ENCODE measurements at places on chromosomes 2 and 18. TPM values are rescaled to one million over a fixed set of nuclear protein-coding genes. Genes with fewer than 3 reads are reported as not detected.

DNA sequence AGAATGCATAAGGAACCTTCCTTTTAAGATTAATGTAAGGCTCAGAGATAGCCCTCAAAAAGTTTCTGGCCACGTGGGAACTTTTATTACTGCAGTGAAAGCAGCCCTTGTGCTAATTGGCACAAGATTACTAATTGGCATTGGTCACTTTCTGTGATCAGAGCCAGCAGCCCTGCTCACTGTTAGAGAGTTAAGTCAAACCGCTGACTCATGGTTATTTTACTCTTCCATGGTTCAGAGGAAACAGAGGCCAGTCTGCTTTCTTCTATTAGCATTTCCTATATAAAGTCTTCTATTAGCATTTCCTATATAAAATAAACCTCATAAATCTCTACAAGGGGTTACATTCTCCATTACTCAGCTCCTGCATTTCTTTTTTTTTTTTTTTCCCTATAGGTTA is 1.5 kb upstream of the SLC35G4 start:
- H3K27me3 ChIP-seq: no peaks in the 10 kb centered on the region
- no peaks in the 10 kb centered on the region for H3K36me3 ChIP-seq
- no peak overlapping the region for H3K27ac ChIP-seq
- no peak overlapping the region for H3K4me3 ChIP-seq

Gene PER2
- total RNA-seq: 22.0 TPM

Gene B3GNT7
- 4.0 TPM for total RNA-seq

GRCh38 chr2:23698116-23698693 is 228.7 kb downstream of the ATAD2B start:
- no peaks in the 10 kb centered on the region for H3K27me3 ChIP-seq
- no peaks in the 10 kb centered on the region for H3K4me1 ChIP-seq
- H3K4me3 ChIP-seq: no peak overlapping the region
- peak; percentile 27 for DNase-seq
- no peak overlapping the region for H3K27ac ChIP-seq

Gene PIGN
- 25.0 TPM for total RNA-seq

DNA sequence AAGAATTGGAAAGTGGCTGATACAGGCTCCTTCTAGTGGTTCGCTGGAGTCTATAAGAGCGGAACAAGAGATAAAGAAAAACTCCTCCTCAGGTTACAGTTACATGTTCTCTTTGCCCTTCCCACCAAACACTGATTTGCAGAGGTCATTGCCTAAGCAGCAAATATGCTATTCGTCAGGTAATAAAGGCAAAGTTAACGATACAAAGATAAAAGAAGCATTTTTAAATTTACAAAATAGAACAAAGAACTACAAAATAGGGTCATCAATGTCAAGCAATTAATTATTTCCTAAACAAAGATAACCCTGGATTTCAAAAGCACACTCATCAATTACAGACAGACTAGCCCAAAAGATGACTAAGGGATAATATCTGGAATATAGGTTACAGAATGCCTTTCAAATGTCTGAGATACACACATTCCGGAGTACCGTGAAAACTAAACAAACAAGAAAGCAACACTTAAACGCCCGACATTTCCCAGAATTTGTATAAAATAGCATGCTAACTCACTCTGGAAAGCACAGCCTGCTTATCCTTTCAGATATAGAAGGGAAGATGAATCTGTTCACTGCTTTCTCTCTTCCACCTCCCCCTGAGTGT is 186.4 kb downstream of the MREG start:
- no peaks in the 10 kb centered on the region for H3K27me3 ChIP-seq
- H3K36me3 ChIP-seq: no peaks in the 10 kb centered on the region
- DNase-seq: no peak
- no peak overlapping the region for H3K27ac ChIP-seq

GRCh38 chr18:8562070-8562469 is 47.2 kb upstream of the RAB12 start:
- H3K27ac ChIP-seq: no peak overlapping the region
- no peaks in the 10 kb centered on the region for H3K36me3 ChIP-seq
- DNase-seq: no peak
- no peaks in the 10 kb centered on the region for H3K4me1 ChIP-seq
- no peaks in the 10 kb centered on the region for H3K27me3 ChIP-seq
- no peak overlapping the region for H3K4me3 ChIP-seq

DNA sequence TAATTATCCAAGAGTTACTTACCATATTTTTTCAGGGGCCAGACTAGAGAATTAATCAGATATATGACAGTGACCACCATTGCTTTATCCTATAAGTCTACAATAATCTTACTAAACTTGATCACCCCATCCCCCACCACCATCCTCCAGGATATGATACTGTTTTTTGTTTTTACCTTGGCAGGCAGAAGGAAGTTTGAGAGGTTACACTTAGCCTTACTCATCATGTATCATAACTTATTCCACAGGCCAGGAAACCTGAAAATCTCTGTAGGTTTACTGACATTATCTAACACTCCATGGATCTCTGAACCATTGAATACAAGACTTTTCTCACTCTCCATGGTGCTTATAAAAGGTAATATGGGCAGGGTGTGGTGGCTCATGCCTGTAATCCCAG is 602.7 kb downstream of the KCNJ3 start:
- no peaks in the 10 kb centered on the region for H3K36me3 ChIP-seq
- H3K27me3 ChIP-seq: no peaks in the 10 kb centered on the region
- no peak for DNase-seq
- no peaks in the 10 kb centered on the region for H3K4me1 ChIP-seq
- H3K27ac ChIP-seq: no peak overlapping the region

DNA sequence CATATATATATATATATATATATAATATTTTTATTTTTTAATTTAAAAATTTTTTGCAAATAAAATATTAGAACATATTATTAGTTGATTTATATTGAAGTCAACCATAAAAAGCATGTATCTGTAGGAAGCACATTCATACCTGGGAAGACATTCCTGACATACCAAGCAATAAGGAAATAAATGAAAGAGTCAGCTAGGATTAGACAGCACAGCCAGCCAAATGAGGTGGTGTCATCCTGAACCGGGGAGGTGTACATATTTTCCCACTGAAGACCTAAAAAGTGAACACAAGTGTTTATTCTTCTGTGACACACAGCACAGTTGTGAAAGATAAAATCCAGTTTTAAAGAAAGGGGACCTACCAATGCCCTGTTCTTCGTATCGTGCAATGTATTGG is 149.2 kb downstream of the ABCA12 start:
- H3K27ac ChIP-seq: no peak overlapping the region
- no peak for DNase-seq
- H3K4me1 ChIP-seq: no peaks in the 10 kb centered on the region
- no peak overlapping the region for H3K4me3 ChIP-seq
- no peaks in the 10 kb centered on the region for H3K27me3 ChIP-seq

- no peak overlapping the region for H3K27ac ChIP-seq
- H3K4me3 ChIP-seq: no peak overlapping the region
- no peaks in the 10 kb centered on the region for H3K27me3 ChIP-seq
- no peak for DNase-seq
- H3K36me3 ChIP-seq: no peaks in the 10 kb centered on the region
Measured at GRCh38 chr2:102663381-102663780, 44.0 kb downstream of the SLC9A2 start.

Gene CCBE1
- 0.36 TPM for total RNA-seq

Gene MREG
- total RNA-seq: 2.5 TPM

GRCh38 chr2:2926009-2926857 is 451.4 kb downstream of the EIPR1 start:
- no peaks in the 10 kb centered on the region for H3K27me3 ChIP-seq
- H3K4me1 ChIP-seq: no peaks in the 10 kb centered on the region
- H3K4me3 ChIP-seq: no peak overlapping the region
- H3K36me3 ChIP-seq: no peaks in the 10 kb centered on the region

DNA sequence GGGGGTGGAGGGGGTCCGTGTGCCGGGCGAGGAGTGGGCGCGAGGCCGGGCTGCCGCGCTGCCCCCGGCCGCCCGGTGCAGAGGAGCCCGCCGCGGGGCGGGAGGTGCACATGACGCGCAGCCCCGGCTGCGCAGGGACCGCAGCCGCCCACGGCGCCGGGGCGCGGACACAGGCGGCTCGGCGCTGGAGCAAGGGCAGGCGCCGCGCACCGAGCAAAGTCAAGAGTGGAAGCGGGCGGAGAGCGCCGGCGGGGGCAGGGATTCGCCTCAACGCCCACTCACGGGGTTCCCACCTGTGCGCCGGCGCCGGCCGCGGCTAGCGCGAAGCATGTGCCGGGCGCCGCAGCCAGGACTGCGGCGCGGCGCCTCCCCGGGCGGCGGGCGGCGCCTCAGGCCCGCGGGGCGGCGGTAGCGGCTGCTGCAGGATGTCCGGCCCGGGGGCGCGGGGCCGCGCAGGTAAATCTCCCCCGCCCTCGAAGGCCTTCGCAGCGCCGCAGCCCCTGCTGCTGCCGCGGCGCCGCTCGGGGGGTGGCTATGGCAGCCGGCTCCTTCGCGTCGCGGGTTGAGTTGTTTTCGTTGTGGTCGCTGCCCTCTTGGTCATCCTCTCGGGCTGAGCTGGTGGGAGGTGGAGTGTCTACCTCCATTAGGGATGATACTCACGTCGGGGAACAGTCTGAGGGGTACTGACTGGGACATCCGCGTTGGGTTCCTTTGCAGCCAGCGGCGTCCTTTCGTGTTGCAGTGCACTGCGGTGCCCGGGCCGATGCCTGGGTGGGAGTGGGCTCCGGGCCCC is 216.3 kb upstream of the DTNA start:
- H3K4me3 ChIP-seq: peak overlapping the region; percentile 95
- peak overlapping the region; percentile 91 for H3K27ac ChIP-seq
- no peaks in the 10 kb centered on the region for H3K4me1 ChIP-seq
- H3K27me3 ChIP-seq: no peaks in the 10 kb centered on the region

DNA sequence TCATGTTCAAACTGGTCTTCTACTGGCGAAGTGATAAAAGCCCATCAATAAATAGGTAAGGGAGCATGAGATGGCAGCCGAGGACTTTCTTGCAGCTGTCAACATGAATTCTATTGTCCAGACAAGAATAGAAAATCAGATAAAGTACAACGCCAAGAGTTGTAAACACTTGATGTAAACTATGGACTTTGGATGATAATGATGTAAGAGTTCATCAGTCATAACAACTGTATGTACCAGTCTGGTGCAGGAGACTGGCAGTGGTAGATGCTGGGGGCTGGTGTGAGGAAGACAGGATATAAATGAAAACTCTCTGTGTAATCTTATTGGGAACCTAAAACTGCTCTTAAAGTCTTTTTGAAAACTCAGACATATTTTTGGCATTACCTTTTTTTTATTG is 155.9 kb upstream of the RASGRP3 start:
- H3K36me3 ChIP-seq: no peaks in the 10 kb centered on the region
- no peaks in the 10 kb centered on the region for H3K27me3 ChIP-seq
- no peak overlapping the region for H3K27ac ChIP-seq
- H3K4me3 ChIP-seq: no peak overlapping the region

Gene STEAP3
- 20.3 TPM for total RNA-seq

DNA sequence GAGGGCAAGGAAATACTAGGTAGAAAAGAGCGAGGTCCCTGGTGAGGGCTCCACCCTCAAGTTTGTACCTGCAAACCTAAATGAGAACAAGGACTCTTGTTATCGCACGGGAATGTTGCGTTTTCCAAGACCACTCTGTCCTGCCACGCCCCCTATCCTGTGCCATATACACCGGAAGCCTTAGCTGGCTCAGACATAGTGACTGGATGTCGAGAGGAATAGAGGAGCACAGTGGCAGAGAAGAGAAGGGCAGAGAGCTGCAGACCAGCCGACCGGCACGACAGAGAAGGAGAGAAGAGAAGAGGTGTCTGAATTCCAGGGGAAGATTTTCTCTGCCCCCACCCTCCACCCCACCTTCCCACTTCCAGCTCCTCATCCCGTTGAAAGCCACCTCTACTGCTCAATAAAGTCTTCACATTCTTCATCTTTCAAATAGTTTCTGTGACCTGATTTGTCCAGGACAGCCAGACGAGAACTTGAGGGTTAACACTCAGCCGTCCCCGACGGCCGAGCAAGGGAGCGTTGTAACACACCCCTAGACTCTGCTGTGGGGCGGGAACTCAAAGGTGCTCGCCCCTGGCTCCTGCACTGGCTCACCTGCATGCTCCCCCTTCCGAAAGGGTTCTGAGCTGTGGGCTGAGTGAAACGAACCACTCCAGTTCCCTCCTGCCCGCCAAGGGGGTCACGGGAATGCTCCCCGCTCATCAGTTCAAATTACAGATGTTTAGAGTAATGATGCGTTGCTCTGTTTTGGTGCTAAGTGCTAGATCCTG is 24.9 kb upstream of the COL3A1 start:
- H3K4me3 ChIP-seq: no peak overlapping the region
- H3K27ac ChIP-seq: no peak overlapping the region
- no peaks in the 10 kb centered on the region for H3K27me3 ChIP-seq
- DNase-seq: no peak

- H3K4me3 ChIP-seq: no peak overlapping the region
- H3K27ac ChIP-seq: no peak overlapping the region
- H3K36me3 ChIP-seq: no peaks in the 10 kb centered on the region
- DNase-seq: peak; percentile 71
Measured at GRCh38 chr2:130825231-130825965, 11.3 kb upstream of the ARHGEF4 start.

DNA sequence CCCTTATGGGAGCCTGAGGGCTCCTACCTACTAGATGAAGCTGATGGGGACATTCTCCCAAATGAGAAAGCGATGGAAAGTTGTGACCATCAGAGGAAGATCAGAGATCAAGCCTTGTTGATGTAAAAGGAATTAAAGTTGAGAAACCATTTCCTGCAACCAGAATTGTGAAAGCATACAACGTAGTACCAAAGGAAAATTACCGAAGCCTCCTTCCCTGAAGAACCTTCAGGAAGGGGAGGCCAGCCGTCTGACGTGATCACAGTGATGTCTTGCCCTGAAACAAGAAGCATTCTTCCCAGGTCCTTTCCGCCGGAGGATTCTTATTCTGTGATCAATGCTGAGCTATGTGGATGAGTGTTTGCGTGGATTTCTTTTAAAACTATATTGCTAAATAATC is 211.6 kb upstream of the TNP1 start:
- no peak for DNase-seq
- no peak overlapping the region for H3K27ac ChIP-seq
- H3K4me1 ChIP-seq: no peaks in the 10 kb centered on the region
- no peaks in the 10 kb centered on the region for H3K27me3 ChIP-seq
- no peaks in the 10 kb centered on the region for H3K36me3 ChIP-seq

DNA sequence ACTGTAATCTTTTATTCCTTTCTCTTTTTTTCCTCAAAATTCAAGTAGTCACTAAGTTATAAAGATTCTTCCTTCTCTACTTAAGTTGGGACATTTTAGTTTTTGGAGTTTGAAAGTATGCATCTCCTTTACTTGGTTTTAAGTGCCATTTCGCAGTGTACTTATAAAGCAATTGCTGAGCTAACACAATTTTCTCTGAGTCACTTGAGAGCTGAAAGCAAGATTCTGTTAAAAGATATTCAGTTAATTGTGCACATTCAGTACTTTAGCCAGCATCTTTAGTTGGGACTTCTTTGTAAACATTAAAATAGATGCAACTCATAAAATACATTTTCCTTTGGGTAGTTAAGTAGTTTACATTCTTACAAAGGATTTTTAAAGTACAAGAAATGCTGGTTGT is 136.0 kb downstream of the GFPT1 start:
- H3K27me3 ChIP-seq: no peaks in the 10 kb centered on the region
- peaks cover 1% of the 10 kb centered on the region for H3K36me3 ChIP-seq
- H3K4me3 ChIP-seq: no peak overlapping the region
- H3K27ac ChIP-seq: no peak overlapping the region
- H3K4me1 ChIP-seq: peaks cover 6% of the 10 kb centered on the region

Gene CYP1B1
- total RNA-seq: 115 TPM
